ENCODE measurements at places on chromosomes 7 and 10. TPM values are rescaled to one million over a fixed set of nuclear protein-coding genes. Genes with fewer than 3 reads are reported as not detected.
A peak's percentile ranks its signal among the peaks of the same experiment; 100 is the strongest.

DNA sequence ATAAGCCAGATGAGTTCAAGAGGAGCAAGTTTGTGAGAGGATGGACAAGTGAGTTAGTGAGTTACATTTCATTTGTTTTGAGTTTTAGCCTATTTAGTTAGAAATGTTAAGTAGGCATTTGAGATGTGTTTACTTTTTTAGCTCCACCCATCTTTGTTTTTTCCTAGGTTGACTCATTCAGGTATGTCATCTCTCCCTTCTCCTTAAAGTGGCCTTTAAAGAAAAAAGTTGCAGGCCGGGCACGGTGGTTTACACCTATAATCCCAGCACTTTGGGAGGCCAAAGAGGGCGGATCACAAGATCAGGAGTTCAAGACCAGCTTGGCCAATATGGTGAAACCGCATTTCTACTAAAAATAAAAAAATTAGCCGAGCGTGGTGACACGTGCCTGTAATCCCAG is 71.2 kb downstream of the BMPR1A start:
- no peak for DNase-seq

DNA sequence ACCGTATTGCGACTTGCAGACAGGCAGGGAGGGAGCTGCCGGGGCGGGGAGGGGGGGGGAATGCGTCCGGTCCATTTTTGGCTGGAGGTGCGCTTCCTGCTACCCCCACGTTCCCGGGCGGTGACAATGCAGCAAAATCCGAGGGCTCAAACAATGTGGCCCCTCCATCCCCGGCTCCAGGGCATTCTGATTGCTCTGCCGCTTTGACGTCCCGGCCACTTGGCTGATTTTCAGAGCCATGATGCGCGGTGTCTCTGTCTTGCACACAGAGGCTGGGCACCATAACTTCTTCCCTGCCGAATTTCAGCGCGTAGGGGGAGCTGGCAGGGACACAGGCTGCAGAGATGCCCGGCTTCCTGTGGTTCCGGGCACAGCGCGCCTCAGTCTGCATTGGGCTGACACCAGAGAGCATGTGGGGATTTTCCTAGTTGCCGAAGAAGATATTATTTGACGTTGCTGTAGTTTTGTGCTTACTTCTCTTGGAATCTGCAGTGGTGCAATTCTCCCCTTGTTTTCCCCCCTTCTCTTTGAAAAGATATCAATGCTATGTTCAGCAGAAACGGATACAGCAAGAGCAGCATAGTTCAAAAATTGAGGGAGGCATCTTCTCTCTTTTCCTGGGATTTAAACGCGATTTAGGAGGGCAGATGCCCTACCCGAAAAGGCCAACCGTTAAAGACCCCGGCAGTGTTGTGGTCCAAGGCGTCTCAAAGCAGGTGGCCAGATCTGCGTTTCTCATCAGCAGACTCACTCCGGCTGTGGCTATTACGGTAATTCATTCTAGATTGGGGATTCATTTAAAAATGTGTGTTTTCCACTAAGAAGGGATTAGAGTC is 1.4 kb downstream of the HECW1 start:
- DNase-seq: no peak

DNA sequence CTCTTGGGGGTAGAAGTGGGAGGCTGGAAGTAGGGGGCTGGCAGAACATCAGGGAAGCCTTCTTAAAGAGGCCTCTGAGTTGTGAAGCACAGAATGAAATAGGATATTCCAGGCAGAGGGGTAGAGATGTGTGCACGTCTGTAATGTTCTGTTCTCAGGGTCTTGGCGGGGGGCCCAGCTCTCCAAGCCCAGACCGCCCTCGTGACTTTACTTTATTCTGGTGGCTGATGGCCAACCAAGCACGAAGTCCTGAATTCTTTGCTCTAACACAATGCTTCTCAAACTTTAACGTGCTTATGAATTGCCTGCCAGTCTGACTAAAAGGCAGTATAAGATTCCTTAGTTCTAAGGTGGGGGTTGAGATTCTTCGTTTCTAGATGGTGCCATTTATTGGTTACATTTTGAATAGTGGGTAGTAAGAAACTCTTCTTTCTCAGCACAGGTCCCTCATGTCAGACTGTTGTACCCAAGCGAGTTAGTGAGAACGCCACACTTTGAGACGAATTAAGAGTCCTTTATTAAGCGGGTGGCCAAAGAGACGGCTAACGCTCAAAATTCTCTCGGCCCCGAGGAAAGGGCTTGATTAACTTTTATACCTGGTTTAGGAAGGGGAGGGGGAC is 8.2 kb downstream of the PRXL2A start:
- peak; percentile 94 for DNase-seq

GRCh38 chr10:132459301-132460003 is 62.5 kb downstream of the PWWP2B start:
- no peak for DNase-seq

Gene SSC4D
- not detected for total RNA-seq

- DNase-seq: no peak
Measured at GRCh38 chr7:79245623-79246249, 207.7 kb downstream of the MAGI2 start.

Gene PHKG1
- total RNA-seq: 18.7 TPM

DNA sequence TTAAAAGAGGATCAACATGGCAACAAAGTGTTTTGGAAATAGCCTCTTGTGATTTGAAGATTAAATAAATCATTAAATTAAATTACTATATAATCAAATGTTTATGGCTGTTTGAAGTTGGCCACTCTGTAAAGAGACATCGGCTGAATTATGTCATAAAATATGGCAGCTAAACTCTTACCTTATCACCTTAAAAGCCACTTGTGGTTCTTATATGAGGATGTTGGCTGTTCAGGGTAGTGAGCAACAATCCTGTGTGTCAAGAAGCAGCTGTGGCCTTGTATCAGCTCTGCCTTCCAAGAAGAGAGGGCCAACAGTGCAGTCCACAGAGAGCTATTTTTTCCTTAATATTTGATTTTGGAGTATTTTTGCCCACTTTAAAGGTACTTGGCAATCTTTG is 113.4 kb upstream of the CDK6 start:
- no peak for DNase-seq

DNA sequence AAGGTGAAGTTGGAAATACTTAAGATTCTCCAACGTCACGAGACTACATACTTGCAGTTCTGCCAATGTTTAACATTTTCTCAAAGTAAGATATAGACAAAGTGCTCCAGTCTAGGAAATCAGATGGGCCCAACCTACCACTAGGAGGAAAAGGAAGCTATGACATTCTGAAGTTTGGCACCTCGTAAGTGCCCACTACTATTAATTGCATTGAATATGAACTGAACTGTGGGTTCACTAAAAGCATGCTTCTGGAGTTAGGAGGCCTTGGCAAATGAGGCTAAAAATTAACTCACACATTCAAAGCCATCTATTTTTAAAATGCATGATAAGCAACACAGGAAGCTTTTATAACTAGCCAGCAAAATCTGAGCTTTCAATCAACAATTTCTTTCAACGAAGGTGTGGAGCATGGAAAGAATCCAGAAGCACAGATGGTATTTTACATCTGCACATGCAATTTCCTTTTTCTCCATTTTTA is 149.7 kb downstream of the LRRTM3 start:
- no peak for DNase-seq

Gene LRRC18
- not detected for total RNA-seq

- DNase-seq: peak; percentile 92
Measured at GRCh38 chr10:119401671-119402395, 140.7 kb downstream of the RGS10 start.

GRCh38 chr10:24533981-24534380 is 189.7 kb downstream of the ARHGAP21 start:
- DNase-seq: no peak

- no peak for DNase-seq
Measured at GRCh38 chr7:68121655-68122054, 1125.0 kb downstream of the TYW1 start.

GRCh38 chr7:146022776-146023175 is 93.8 kb upstream of the CNTNAP2 start:
- no peak for DNase-seq

Gene ADAM22
- 1.7 TPM for total RNA-seq

Gene GATA3
- total RNA-seq: not detected

DNA sequence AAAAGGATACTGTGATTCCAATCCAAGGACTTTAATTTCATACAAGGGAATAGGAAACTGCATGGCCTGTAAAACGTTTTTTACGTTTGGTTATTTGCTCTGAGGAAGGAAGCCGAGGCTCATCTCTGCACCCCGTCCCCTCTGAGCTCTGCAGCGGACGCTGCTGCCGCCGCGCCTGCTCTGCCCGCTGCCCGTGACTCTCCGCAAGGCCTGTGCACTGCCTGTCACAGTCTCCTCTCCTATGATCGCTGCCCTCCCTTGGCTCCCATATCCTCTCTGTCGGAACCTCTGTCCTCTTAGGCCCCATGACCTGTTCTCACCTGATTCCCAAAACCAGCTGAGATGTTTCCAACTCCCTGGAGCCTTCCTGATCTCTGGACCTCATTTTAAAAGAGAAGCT is 320.3 kb upstream of the ZNF32 start:
- no peak for DNase-seq

GRCh38 chr10:78236416-78237015 is 202.9 kb downstream of the RPS24 start:
- DNase-seq: no peak

Gene NUDCD3
- 46.1 TPM for total RNA-seq

Gene NOLC1
- 49.7 TPM for total RNA-seq

Gene MCU
- total RNA-seq: 14.7 TPM

Gene OR6B1
- total RNA-seq: not detected

DNA sequence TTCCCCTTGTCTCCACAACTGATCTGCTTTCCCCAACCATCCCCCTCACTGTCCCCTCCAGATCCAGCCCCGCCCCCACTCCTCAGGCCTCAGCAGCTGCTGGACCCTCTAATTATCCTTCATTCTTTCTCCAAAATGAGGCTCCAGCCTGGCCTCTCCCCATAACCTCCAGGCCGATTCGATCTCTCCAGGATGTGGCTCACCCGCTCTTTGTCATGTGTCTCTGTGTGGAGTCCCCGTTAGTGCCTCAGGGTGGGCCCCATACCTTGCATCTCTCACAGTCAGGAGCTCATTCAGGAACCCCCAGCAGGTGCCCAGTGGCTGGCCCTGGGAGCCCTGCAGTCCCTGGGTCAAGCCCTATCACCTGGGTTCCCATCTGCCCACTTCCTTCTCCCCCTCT is 1.3 kb downstream of the PILRA start:
- DNase-seq: no peak

Gene GPR15LG
- total RNA-seq: not detected

GRCh38 chr7:90728568-90728967 is 132.4 kb downstream of the CDK14 start:
- DNase-seq: no peak

Gene CYP26A1
- total RNA-seq: not detected

All from sigmoid colon (tissue), 7 donors.